ENCODE measurements at places on chromosomes 4 and X. TPM values are rescaled to one million over a fixed set of nuclear protein-coding genes. Genes with fewer than 3 reads are reported as not detected.
A peak's percentile ranks its signal among the peaks of the same experiment; 100 is the strongest.

- DNase-seq, result no peak
Measured at GRCh38 chr4:184322328-184323025, 104.8 kb upstream of the ENPP6 start.

Gene BMPR1B
- polyA plus RNA-seq, result 17.3 TPM

DNA sequence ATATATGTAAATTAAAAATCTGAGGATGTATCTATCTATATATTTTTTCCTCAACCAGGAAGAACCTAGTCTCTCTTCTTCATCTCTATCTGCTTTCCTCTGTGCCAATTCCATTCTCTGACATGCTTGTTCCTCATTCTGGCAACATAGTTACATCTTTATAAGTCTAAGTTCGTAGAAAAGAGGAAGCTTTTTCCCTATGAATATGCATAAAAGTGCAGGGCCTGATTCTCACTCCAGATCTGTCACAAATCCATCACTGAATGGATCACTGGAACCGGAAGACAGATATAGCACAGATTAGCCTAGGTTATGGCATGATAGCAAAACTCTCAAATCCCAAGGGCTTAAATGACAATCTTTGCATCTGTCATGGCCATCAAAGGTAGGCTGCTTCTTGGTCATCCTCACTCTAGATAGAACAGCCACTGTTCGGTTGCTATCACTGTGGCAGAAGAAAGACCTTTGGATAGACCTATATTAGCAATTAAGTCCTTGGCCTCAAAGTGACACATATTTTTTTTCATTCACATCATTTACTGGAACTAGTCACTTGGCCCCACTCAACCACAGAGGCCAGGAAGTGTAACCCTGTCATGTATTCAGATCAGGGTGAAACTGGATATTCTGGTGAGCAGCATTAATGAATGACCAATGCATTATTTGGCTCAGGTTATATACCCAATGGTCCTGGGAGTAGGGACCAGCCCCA is 22.2 kb downstream of the DTHD1 start:
- DNase-seq, result no peak

Gene SMIM14
- polyA plus RNA-seq, result 51.0 TPM

GRCh38 chr4:148434075-148434773 is 8.0 kb downstream of the NR3C2 start:
- DNase-seq, result no peak

DNA sequence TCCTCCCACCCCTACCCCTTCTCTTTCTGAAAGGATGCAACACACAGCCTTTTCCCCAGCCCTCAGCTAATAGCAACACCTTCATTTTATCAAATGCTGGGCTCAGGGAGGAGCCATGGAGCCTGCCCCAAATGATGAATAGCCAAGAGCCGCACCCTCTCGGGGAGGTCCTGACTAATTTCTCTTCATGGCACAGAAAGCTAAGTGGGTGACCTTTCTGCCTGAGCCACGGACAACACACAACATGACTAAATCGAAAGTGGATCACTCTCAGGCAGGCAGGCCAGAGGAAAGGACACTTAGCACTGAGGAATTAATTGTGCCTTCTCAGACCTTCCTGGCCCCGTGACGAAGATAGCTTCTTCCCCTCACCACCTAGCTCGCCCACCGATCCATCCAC is 165.1 kb upstream of the RAI2 start:
- no peak for DNase-seq

DNA sequence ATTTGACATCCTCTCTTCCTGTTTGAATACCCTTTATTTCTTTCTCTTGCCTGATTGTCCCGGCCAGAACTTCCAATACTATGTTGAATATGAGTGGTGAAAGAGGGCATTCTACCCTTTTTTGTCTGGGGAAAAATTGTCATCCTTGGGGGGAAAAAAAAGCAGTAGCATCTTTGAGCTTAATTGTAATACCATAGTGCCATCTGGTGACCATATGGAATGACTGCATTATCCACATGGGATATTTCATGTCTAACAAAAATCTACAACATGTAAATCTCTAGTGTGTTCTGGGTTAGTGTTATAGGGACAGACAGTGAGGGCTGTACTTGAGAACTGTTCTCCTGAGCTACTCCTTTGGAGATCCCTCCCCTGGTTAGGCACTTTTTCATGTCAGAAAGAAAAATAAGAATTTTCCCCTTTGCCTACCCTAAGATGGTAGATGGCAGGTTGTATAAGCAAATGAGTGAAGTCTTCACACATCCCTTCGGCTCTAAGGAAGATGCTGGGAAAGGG is 26.0 kb downstream of the CAPN6 start:
- peak; percentile 10 for DNase-seq

DNA sequence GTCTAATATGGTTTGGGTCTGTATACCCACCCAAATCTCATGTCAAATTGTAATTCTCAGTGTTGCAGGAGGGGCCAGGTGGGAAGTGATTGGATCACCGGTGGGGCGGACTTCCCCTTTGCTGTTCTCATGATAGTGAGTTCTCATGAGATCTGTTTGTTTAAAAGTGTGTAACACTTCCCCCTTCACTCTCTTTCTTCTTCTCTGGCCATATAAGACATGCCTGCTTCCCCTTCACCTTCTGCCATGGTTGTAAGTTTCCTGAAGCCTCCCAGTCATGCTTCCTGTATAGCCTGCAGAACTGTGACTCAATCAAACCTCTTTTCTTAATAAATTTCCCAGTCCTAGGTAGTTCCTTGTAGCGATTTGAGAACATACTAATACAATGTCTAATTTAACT is 19.7 kb upstream of the SCRG1 start:
- no peak for DNase-seq

GRCh38 chr4:132498215-132498614 is 650.9 kb upstream of the PCDH10 start:
- DNase-seq, result no peak

DNA sequence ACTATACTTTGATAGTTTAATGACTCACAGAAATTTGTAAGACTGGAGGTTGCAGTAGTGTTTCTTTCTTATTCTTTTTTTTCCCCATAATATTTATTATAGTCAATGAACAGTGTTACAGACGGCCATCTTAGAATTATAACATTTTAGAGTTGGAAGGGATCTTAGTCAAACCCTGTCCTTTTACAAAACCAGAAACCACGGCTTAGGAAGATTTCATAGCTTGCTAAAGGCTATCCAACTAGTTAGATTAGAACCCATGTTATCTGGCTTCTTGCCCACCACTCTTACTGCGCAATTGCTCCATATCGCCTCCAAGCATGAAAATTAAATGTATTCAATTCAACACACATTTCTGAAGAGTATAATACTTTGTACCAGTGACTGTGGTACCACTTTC is 1.1 kb downstream of the XIAP start:
- DNase-seq, result no peak

DNA sequence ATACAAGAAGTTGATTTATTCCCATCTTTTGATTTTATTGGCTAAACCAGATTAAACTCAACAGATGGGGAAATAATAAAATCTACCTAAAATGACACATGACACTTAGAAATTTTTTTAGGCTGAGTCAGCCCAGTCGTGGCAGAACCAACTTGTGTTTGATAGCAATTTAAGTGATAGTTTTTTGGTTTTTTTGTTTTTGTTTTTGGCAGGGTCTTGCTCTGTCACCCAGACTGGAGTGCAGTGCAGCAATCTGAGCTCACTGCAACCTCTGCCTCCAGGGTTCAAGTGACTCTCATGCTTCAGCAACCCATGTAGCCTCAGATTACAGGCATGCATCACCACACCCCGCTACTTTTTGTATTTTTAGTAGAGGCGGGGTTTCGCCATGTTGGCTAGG is 370.3 kb upstream of the NOCT start:
- DNase-seq, result no peak

- DNase-seq, result no peak
Measured at GRCh38 chrX:54639018-54639345, 109.0 kb downstream of the GNL3L start.

DNA sequence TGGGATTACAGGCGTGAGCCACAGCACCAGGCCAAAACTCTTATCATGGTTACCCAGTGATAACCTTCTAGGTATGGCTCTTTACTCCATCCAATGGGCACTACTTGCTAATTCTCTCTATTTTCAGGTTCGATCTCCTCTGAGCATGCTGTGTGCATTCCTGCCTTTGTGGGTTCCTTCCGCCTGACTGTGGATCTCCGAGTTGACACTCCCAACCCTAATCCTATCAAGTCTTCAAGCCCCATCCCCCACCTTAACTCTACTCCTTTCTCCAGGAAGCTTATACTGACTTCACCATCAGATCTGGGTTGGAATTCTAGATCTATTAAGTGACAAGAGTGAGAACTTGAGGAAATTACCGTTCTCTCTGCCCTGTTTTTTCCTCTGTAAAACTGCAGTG is 64.6 kb downstream of the ZAR1 start:
- DNase-seq, result no peak

GRCh38 chrX:12895866-12896265 is 10.6 kb upstream of the TLR8 start:
- DNase-seq, result no peak

DNA sequence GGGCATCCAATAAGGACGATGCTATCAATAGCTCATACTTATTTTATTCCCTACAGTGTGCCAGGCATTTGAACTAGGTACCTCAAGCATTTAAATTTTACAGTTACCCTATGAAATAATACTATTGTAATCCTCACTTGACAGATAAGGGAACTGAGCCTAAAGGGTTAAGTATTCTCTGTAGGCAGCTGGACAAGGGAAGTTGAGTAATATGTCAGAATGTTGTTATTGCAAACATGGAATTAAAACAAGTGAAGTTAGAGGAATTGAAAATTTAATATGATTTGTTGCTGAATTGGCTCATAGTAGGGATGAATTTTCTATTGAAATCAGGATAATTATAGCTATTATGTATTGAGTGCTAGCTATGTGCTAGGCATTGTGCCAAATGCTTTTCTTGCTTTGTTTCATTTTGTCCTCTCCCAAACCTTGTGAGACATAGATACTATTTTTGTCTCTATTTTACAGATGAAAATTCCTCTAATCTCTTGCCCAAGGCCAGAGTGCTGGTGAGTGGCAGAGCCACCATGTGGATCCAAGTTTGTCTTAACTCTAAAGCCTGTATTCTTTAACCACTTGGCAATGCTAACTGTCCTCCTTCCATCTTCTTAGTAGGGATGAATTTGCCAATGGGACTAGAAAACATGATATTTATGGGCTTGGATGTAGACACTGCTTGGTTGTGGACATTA is 58.1 kb downstream of the TMEM164 start:
- DNase-seq, result no peak

- no peak for DNase-seq
Measured at GRCh38 chr4:31947101-31947500, 1226.9 kb downstream of the PCDH7 start.

GRCh38 chr4:99404595-99405287 is 30.4 kb downstream of the ADH7 start:
- no peak for DNase-seq

DNA sequence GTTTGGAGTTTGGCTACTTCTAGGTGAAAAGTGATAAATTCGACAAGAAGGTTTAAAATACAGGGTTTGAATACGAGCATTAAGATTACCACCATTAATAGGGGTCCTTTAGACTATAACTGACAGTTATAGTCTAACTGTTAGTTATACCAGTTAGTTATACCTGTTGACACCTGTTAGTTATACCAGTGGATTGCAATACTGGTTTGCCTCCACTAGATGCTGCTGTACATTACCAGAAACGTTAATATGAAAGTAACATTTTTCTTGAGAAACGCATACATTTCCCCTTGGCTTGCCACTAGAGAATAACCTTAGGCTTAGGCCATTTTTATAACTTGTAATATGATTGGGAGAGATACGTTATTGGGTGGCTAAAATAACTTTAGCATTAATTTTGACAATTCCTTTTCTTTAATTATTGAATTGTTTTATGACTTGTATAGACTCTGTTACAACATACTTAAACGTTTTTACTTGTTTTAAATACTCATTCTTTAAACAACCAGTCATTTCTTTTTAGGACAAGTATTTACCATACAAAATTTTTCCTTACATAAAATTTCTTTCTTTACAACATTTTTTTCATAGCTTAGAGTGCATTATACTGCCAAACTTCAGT is 911.2 kb downstream of the FSTL5 start:
- DNase-seq, result no peak

DNA sequence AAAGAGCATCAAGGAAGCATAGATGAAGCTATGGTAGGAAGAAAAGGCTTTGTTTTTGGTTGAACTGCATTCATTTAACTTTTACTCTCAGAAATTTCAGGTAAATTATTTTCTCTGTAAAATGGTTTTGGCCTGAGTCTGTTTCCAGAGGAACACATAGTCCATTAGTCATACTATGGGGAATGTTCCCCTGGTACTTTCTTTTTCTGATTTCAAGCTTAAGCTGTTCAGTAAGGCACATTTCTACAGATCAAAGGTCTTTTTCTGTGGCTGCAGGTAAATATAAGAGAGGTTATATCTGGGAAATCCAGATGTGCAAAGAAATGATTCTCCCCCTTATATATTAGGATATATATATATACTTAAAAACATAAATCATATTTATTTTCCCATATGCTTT is 1744.4 kb upstream of the ADGRL3 start:
- no peak for DNase-seq

DNA sequence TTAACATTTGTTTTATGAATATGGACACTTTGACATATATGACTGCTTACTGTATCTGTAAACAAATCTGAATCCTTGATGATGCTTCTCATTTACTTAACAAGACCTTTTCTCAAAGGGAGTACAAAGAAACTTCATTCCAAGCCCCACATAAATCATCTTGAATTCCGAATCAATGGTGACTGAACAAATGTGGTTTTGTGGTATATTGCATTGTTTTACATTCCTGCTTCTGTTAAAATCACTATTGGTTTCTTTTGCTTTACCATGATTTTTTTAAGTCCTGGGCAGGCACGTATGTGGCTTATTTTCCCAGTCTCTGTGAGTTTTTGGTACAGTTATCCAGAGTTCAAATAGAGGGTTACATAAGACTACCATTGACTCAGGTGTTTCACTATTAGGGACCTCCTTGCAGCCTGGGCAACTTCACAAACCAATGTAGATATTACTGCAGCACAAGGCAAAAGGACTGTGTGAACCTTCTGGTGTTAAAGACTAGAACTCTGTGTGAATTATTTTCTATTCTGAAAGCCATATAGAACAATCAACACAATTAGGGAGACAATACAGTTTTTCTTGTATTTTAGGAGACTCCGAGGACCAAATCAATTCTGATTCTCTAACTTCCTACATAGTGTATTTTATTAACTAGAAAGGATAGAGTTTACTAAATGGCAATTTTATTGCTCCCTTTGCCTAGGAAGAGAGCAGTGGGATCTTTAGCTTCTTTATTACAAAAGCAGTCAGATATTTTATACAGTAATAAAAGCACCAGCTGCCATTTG is 196.4 kb downstream of the GALNTL6 start:
- no peak for DNase-seq

Gene CNGA1
- polyA plus RNA-seq, result 4.7 TPM

GRCh38 chrX:154531626-154532025 is 15.0 kb downstream of the G6PD start:
- no peak for DNase-seq

DNA sequence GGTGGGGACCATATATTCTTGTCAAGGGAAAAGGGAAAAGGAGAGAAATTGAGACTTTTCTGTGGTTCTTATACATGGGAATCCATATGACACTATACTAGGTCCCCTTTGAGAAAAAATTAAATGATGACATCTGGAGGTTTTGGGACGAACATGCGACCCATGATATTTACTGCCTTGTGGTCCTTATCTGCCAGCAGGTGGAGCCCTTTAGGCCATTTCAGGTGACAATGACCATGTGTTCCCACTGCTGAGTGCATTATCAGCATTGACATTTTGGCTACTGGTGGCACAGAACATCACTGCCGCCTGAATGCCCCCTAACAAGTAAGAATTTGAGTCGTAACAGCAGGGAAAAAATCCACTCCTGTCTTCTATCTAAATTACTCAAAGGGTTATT is 843.4 kb downstream of the FSTL5 start:
- DNase-seq, result no peak

Gene PCDH7
- polyA plus RNA-seq, result 17.4 TPM

GRCh38 chr4:40201898-40202297 is 5.1 kb downstream of the RHOH start:
- DNase-seq, result no peak
